Activated CD8-positive, alpha-beta memory T cell treated with anti-CD3 and anti-CD28 coated beads, Interleukin-2, amount 10 ng/mL, durations not matched to agents 7 days and 5 days (primary cell): ENCODE measurements at places on chromosomes 13 and 19.

GRCh38 chr19:10876459-10877240 is 5.3 kb downstream of the CARM1 start:
- DNase-seq, result peak; percentile 56

GRCh38 chr13:112245179-112245724 is 130.9 kb upstream of the SPACA7 start:
- no peak for DNase-seq

GRCh38 chr13:35475960-35476943 is at the start of gene MAB21L1:
Gene MAB21L1 (minus strand): TSS chr13:35476689. CDS start chr13:35476138, 551 bp downstream.
- no peak for DNase-seq

DNA sequence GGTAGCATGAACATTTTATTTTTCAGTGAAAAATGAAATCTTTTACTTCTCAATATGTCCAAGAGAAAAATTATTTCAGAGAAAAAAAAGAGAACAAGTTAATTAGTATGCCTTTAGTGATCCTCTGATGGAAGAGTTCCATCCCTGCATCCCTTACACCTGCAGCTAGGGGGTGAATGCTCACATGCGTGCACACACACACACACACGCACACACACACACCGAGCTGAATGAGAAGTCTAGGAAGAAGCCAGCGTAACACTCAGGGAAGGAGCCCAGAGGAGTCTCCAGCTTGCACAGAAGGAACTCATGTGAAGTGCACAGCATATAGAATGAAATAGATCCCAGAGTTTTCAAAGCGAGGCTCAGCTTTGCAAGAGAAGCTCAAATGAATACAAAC is 510.5 kb downstream of the IRS2 start:
- DNase-seq, result no peak

DNA sequence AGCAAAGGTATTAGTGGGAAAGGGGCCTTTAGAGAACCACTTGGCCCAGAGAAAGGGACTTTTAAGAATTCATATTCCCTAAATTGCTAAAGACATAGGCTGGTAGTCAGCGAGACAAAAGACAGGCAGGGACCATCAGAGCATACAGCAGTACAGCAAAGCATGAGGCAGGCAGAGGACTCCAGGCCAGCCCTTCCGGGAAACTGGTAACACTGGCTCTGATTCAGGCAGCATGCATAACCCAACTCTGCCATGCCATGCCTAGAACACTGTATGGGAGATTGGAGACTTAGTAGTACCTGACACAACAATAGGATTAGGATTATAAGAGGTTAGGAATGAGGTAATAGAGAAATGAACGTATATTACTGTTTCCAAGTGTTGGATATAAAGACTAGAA is 34.9 kb downstream of the CAB39L start:
- no peak for DNase-seq

GRCh38 chr19:50661023-50661422 is 11.8 kb downstream of the C19orf81 start:
- no peak for DNase-seq

- DNase-seq, result no peak
These were observed 9.5 kb upstream of the TMEM86B start for GRCh38 chr19:55238030-55238429.

DNA sequence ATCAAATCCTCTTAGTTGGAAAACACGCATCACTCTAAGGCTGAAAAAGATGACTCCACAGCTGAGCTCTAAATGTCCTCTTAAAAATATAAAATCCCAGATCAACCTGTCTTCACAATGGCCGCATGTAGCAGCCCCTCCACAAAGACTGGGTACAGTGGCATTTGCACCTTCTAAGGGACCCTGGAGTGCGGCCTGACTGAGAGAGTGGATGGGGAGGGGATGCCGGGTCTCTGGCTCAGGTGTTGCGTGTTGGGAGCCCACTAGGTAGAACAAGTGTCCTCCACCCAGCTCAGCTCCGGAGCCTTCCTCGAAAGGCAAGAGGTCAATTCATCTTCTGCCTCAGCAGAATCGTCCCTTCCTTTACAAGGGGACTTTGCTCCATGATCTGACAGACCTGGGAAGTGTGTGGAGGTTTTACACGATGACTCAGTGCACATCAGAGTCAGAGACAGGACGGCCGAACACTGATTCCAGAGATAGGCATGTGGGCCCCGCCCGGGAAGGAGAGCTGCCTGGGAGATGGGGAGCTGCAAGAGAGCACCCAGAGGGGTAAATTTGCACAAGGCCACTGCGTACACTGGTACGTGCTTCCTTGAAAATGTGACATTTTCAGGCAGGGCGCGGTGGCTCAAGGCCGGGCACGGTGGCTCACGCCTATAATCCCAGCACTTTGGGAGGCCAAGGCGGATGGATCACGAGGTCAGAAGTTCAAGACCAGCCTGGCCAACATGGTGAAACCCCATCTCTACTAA is 23.5 kb upstream of the SLC15A1 start:
- no peak for DNase-seq

GRCh38 chr13:106573868-106574267 is 5.9 kb upstream of the ARGLU1 start:
- DNase-seq, result no peak

- no peak for DNase-seq
These were observed 14.9 kb downstream of the EPS8L1 start for GRCh38 chr19:55090564-55090963.

GRCh38 chr19:17888260-17888659 is 16.5 kb downstream of the SLC5A5 start:
- DNase-seq, result no peak

- DNase-seq, result no peak
These were observed 172.7 kb downstream of the SPRY2 start for GRCh38 chr13:80168089-80168850.

GRCh38 chr19:11963566-11964355 is 1.1 kb upstream of the ZNF763 start:
- peak; percentile 78 for DNase-seq

DNA sequence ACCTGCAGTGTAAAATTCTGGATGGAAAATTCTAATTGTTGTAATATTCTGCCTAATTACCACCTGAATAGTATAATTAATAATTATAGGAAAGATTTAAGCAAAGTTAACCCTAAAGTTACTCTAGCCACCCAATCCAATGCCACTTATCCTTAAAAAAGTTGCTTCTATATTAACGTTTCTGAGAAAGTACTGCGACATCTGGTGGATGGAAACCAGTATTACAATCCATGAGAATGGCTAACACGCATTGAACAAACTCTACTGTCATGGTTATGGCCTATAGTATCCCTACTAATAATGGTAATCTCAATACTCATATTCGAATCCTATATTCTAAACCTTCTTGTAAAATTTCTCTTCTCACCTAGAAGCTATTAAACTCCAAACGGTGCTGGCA is 1551.8 kb downstream of the SLITRK1 start:
- no peak for DNase-seq

DNA sequence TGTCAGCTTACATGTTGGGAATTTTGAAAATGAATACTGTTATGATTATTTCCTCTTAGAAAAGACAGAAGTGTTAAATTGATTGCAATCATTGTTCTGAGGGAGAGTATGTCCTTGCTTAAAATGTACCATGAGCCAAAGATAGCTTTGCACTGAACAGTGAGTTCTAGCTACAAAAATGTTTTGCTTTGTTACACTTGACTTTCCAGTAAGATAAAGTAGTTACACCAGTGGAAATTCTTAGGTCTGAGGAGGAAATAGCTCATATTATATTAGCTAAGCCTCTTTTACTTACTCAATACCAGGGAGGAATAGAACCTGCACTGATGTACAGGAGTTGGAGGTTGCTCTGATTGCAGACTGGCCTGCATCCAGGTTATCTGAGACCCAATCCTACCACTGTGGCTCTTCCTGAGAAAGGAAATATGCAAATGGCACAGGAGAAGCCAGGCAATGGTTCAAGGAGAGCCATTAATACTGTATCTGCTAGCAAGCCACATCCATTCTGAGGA is 53.0 kb upstream of the FBXL3 start:
- DNase-seq, result no peak

GRCh38 chr19:12783849-12784393 is 7.4 kb upstream of the JUNB start:
- DNase-seq, result peak; percentile 65

GRCh38 chr19:33302974-33303790 is 848 bp upstream of the CEBPA start:
- DNase-seq, result no peak

- DNase-seq, result no peak
These were observed 2.9 kb upstream of the CHAMP1 start for GRCh38 chr13:114311387-114311786.

DNA sequence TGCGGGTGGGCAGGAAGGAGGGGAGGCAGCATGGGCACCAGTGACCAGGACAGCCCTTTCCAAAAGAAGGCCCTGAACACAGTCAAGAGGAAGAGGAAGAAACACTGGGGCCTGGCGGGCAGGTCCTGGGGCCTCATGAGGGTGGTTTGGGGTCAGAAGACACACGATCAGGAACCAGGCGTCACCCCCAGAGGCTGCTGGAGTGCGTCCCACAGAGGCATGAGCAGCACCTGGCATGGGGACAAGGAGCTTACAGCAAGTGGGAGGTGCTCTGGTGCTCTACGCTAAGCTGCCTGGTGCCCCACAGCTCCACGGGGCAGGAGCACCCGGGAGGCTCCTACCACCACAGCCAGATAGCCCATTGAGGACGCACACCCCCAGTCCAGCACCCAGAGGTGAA is 20.0 kb downstream of the ELL start:
- DNase-seq, result no peak

- no peak for DNase-seq
These were observed 194.7 kb downstream of the LMO7 start for GRCh38 chr13:75830842-75831241.

DNA sequence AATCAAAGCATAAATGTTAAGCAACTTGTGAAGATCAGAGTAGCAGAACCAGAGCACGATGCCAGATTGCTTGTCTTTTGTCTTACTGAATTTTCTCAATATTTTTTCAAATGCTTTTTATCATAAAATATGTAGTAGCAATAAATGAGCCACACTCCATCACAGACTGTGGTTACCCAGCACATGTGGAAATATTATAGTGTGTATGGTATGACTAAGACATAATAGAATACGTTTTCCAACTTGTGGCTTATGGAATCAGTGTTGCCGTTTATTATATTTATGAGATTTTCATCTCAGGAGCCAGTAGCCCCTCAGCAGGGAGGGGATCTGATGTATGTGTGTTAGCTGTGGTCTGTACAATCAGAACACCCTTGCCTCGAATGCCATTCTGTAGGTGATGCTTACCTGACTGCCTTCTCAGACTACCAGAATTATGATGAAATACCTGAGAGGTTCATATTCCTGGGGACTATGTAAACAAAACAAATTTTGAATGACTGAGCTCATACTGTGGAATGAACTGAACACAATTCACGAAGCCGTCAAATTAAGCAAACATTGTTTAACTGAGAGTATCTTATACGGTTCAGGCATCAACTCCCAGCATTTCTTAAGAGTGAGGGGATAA is 1.9 kb downstream of the SCEL start:
- DNase-seq, result no peak

- no peak for DNase-seq
These were observed 26.0 kb downstream of the IRS2 start for GRCh38 chr13:109760402-109760801.

DNA sequence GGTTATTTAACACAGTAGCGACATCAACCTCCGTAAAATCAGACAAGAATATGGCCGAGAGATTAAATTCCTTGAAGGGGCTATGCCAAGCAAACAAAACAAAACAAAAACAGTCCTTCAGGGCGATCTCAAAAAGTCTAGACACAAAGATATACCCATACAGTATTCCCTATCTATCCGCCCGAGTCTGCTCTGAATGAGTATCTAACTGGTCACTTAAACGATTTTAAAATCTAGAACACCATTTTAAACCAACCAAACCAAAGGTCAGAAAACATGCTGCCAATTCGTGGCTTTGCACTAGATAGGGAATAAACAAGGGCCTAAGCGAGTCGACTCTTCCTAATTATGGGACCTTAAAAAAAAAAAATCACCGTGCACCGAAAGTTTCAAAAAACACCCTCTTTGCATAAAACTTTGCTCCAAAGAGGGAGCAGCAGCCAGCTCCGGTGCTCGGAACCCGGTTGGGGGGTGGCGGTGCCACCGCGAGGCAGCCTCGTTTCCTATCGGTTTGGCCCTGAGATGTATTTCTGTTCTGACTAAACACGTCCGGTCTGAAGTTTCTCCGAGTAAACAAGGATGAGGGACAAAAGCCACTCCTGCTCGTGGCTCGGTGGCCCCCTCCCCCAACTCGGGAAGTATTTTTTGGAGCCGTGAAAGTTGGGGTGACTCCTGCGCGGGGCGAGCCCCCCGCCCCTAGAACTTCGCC is 1.8 kb downstream of the HMGB1 start:
- peak; percentile 90 for DNase-seq

GRCh38 chr13:71831716-71832115 is 35.3 kb downstream of the DACH1 start:
- no peak for DNase-seq

DNA sequence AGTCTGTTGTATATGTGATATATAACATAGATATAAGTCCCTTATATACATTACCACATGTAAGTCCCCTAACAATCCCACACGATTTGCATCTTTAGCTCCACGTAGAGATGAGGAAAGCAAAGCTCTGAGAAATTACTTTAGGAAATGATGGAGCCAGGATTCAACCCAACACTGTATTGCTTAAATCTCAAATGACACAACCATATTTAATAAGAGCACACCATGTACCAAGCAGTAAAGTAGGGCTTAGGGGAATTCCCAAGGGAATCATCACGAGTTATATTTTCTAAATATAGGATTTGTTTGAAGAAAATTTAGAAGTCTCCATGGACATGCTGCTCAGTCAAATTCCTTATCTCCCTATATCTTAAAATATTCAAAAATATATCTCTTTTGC is 61.3 kb upstream of the POMP start:
- DNase-seq, result no peak
